Cerebellar nuclear complex (tissue), 1 donor: ENCODE measurements at places on chromosomes 6 and 20.

DNA sequence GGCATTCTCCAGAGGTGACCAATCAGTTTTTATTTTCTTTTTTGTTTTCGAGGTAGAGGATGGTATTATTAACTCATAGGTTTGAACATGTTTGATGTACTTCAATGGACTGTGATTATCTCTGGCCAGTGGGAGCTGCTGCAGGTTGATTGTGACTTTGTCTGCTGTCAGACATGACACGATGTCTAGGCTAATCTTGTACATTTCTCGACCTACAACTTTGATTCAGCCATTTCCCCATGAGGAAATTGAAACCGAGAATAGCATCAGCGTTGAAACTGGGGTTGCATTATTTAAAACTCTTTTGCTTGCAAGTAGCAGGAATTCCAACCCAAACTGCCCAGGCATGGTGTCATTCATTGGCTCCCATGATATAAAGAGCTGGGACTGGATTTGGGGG, 218.9 kb downstream of the CDH26 start:
- DNase-seq = no peak

DNA sequence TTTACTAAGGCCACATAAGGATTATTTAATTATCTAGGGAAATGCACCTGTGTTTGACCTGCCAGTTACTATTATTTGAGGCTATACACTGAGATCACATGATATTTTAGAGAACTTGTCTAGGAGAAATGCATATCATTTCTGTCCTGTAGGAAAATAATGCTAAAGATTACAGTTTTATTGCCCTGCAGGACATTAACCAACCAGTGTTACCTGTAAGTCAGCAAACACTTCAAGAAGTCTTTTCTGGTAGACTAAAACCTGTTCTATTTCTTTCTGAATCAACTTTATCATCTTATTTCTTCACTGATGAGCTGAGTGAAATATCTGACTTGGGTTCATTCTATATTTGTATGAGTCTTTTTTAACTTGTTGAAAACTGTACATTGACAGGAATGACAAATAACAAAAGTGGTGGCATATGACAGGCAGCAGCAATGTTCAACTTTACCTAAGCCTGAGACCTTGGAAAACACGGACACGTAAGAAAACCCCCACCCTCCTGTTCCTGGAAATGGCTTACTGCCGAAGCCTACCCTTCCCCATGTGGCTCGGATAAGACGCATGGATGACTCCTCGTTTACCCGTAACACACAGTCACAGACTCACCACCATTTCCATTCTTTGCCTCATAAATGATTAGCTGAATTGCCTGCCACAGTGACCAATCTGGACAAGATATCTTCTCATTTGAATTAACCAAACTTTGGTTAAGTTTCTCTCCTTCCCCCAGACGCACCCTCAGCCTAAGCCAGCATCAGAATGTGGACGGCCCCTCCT, 118.0 kb upstream of the CD93 start:
- no peak for DNase-seq

GRCh38 chr6:100393493-100393892, 71.2 kb downstream of the SIM1 start:
- DNase-seq = no peak

DNA sequence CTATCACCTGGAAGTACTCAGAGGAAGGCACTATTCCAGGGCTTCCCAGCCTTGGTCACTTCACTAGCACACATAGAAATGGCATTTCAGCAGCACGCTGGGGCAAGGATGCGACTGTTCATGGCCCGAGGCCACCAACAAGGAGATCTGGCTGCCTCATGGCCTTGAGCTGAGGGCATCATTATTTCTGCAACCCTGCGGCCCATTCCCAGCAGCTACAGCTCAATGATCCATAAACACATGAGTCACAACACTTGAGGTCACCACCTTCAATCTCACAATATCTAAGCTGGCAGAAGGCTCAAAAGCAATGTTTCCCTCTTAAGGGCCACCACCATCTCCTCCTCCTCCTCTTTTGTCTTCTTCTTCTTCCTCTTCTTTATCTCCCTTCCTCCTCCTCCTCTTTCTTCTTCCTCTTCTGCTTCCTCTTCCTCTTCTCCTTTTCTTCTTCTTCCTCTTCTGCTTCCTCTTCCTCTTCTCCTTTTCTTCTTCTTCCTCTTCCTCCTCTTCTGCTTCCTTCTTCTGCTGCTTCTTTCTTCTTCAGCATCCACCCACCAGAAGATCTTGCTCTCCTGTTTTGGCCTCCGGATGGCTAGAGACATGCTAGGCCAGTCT, 382.9 kb upstream of the CNR1 start:
- no peak for DNase-seq

DNA sequence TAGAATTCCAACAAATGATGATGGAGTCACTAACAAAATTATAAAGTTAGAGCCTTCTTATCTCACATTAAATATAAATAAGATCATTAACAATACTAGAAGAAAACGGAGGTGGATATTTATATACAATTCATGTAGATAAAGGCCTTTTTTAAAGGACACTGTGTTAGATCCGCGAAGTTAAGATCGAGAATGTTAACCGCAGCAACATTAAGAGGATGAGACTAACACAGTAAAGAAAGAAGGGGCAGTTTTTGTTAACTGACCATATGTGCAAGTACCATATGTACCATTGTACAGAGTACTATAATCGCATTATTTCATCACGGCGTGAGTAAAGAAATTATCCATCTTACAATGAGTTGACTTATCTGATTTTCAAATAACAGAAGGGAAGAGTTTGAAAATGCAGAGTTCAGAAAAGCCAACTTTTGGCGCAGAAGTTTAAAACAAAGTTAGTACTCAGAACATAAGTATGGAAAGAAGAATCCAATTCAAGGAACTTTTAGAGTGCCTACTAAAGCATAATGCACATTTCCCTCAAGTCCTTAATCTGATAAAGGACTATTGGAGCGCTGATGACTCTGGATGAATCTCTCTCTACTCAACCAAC, 1.4 kb downstream of the FBXL4 start:
- DNase-seq = no peak

GRCh38 chr6:24658573-24659560, 7.8 kb downstream of the TDP2 start:
- no peak for DNase-seq

- DNase-seq = no peak
These were observed 53.3 kb upstream of the DACT2 start for GRCh38 chr6:168372889-168373288.

GRCh38 chr6:2247664-2248063, 2.3 kb upstream of the GMDS start:
- DNase-seq = no peak

- DNase-seq = no peak
These were observed 160.1 kb upstream of the BEND3 start for GRCh38 chr6:107275330-107275865.

GRCh38 chr6:30720738-30721197, 616 bp downstream of the TUBB start:
- no peak for DNase-seq

GRCh38 chr6:130935978-130936377, 108.8 kb downstream of the SMLR1 start:
- no peak for DNase-seq

DNA sequence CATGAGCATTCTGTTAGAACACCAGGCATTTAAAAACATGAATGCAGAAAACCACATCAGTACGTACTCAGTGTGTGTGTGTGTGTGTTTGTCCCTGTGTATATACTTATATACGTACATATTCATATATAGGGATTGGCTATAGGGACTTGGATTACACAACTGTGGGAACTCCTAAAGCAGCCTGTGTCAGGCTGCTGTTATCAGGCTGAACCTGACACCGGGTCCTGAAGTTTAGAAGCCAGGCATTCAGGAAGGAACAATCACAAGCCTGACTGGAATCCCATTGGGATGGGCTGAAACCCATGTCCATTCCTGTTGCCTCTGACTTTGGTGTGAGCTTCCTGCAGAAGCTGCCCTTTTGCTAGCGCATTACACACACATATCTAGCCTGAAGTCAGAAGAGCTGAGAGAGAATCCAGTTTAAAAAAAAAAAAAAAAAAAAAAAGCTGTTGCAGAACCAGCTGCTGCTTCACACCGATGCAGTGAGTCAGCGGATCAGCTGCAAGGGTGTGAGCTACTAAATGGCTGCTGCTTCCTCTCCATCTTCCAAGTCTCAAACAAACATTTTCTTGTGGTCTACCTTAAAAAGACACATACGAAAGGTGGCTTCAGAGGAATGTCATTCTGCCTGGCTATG, 348.1 kb downstream of the THBS2 start:
- no peak for DNase-seq

- no peak for DNase-seq
These were observed 353.8 kb upstream of the RSPO3 start for GRCh38 chr6:126764671-126765070.

GRCh38 chr20:19943061-19943521, 74.1 kb upstream of the NAA20 start:
- DNase-seq = no peak

DNA sequence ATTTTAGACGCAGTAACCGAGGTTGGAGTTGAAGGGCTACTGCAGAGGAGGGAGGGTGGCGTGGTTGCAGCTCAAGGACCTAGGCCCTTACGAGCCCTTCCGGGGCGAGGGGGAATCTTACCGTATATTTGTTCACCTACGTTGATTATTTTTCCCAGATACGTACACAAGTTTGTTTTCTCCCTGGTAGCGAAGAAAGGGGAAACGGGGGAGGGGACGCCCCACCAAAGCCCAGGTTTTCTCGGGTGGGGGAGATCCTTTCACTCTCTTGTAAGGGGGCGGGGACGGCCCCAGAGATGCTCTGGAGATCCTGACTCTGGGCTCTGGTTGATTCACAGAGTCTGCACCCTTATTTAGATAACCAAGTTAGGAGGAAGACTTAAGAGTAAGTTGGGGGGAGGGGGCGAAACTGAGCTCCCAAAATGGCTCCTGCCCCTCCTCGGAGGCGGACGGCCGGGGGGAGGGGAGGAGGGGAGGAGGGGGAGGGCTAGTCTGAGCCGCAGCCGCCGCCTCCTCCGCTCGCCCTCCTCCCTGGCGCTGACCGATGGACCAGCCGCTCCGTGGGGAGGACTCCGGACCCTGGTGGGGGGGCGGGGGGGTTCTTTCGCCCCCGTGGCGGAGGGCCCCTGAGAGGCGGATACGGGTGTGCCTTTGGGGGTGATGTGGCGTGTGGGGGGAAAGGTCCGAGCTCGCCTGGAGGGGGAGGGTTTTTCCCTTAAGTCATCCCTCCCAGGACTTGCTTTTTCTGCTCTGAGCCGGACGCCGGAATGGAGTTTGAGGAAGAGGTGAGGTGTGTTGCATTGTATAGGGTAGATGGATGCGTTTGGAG, 2.2 kb downstream of the BRD2 start:
- DNase-seq = no peak

DNA sequence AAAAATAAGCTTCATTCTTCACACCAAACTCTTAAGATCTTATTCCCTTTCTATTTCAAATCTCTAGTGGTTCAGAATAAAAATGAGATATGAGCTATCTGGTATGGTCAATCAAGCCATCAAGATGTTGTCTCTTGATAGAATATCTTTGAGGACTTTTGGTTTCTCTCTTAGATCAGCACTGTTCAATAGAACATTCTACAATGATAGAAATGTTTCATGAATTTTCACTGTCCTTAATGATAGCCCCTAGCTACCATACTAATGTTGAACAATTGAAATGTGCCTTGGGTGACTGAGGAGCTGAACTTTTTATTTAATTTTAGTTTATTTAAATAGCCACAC, 24.1 kb upstream of the HINT3 start:
- no peak for DNase-seq

DNA sequence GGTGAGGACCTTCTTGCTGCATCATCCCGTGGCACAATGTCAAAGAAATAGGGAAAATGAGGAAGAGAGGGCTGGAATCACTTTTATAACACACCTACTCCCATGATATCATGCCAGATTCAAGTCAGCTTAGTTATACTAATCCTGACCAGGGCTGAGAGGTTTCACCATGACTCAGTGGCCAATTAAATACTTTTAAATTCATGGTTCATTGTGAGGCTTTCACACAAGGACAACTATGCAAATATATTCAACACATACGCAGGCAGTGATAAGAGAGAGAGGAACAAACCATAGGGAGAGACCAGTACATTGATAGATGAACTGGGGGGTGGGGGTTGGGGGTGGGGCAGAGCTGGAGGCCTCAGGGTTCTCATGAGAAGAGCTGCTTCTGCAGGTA, 313.1 kb downstream of the LRFN2 start:
- no peak for DNase-seq

DNA sequence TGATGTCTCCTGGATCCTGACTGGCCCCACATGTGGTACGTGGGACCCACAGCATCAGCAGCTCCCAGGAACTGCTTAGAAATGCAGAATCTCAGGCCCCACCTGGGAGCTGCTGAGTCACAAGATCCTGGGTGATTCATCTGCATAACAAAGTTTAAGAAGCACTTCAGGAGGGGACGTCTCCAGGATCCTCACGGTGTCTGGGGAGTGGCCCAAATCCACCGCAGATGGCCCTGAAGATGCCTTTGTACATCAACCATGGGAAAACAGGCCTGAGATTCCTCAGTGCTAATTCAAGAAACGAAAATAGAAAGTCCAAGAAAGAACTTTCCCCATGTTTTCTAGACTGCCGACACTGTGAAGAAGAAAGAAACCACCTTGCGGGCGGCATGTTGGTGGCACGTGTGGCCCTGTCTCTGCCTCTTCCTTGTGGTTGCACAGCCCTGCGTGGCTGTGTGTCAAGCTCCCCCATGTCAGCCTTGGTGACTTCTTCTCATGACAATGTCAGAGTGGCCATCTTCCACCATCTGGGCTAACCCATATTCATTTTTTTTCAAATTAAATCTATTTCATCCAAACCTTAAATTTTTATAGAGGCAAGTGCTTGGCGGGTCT, 26.1 kb downstream of the RRBP1 start:
- no peak for DNase-seq

GRCh38 chr6:145530454-145530853, 204.9 kb downstream of the EPM2A start:
- no peak for DNase-seq

- DNase-seq = no peak
These were observed 7.7 kb upstream of the PBOV1 start for GRCh38 chr6:138225953-138226352.

- no peak for DNase-seq
These were observed 32.0 kb downstream of the SPATA2 start for GRCh38 chr20:49883246-49883802.

- no peak for DNase-seq
These were observed 101.9 kb upstream of the MOCS1 start for GRCh38 chr6:40036186-40036585.

GRCh38 chr6:90610751-90611542, 24.1 kb upstream of the MAP3K7 start:
- DNase-seq = no peak

- no peak for DNase-seq
These were observed 374.1 kb downstream of the BCKDHB start for GRCh38 chr6:80480421-80481157.

DNA sequence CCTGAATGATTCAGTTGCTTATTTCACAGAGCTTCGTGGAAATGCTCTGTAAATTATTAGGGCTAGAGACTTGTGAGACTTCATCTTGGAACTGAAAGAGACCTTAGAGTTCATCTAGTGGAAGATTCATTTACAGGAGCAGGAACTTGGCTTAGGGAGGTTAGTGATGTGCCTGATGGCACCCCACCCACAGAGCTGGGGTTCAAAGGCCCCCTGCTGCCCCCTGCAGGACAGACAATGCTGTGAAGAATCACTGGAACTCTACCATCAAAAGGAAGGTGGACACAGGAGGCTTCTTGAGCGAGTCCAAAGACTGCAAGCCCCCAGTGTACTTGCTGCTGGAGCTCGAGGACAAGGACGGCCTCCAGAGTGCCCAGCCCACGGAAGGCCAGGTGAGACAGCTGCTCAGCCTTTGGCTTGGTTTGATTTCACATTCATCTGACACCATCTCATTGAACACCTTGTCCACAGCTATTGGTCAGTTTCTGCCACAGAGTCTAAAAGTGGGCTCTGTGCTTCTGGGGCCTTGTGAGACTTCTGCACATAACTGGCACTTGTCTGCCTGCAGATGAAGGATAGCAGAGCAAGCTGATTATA, 25.1 kb downstream of the MYBL2 start:
- no peak for DNase-seq
